COR-L47 (cell line): ENCODE measurements at places on chromosomes 2 and 18.

GRCh38 chr2:24409171-24409570 is 48.8 kb upstream of the ITSN2 start:
- DNase-seq, result no peak

DNA sequence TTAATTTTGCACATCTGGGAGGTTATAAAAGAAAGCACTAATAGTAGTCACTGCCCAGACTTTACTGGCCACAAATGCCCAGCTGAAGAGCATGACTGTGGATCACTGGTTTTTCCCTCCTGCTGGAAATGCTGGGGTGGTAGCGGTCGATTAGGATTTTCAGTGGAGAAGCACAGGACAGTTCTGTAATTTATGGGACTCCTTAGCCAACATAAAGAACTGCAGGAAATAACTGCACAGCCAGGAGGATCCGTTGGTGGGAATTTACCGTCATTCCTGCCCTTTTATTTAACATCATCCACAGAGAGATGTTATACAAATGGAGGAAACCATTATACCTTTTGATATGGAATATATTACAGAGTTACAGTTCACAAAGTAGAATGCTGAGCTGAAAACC is 61.5 kb downstream of the TNFRSF11A start:
- DNase-seq, result no peak

GRCh38 chr2:229118927-229119326 is 152.2 kb downstream of the PID1 start:
- no peak for DNase-seq

DNA sequence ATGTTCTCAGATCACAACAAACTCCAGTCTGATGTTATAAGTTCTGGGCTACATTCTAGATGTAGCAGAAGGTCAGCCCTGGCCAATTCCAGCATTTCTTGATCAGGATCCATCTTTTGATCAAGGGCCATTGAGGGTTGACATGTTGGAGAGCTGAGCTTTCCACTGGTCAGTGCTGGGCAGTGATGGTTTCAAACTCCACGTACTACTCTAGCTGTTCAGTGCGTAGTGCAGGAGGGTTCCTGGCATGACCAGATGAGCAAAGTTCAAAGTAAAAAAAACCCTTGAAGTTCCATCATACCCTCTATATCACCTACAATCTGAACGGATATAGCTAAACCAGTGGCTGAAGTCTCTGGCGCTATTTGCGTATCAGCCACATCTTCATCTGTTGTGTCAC is 210.4 kb upstream of the OSR1 start:
- no peak for DNase-seq
